Esophagus muscularis mucosa (tissue), 4 donors: ENCODE measurements at places on chromosomes 2 and 18. TPM values are rescaled to one million over a fixed set of nuclear protein-coding genes. Genes with fewer than 3 reads are reported as not detected.

CD302 gene
- total RNA-seq, result 31.1 TPM

LHCGR gene
- total RNA-seq, result 3.0 TPM

MFF gene
- 135 TPM for total RNA-seq

GRCh38 chr2:1910592-1911246 lies 166.4 kb upstream of the PXDN start:
- DNase-seq, result no peak

DNA sequence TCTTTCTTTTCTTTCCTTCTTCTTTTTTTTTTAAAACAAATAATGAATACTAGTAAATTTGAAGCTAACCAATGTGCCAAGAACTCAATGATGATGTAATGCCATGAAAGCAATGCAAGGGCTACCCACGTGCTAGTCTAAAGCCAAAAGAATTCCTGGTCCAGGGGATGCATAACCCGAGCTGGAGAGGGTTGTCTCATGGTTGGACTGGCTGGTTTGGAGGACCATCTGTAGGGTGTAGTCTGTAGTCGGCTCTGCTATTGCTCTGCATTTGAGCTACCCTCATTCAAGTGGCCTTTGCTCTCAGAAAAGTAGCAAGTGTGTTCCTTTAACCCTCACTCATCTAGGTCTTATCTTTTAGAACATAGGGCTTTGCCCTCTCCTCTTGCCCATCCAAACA lies 469.6 kb upstream of the CELF4 start:
- DNase-seq, result no peak

- DNase-seq, result no peak
These were observed 28.8 kb downstream of the CNGA3 start for GRCh38 chr2:98374958-98375570.
